CD8-positive, alpha-beta memory T cell (primary cell): ENCODE measurements at places on chromosomes 12 and 14.

DNA sequence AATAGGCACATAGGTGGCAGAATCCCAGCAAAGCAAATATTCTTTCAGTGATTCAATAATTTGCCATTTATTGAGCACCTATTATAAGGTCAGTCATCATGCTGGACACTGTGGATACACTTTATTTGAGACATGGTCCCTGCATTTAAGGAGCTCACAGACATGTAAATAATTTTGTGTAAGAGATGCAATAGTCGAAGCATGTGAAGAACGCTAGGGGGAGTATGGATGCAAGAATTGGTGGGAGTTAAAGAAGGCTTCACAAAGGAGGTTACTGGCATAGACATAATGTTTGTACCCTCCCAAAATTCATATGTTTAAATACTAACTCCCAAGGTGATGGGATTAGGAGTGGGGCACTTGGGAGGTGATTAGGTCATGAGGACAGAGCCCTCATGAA lies 260.6 kb upstream of the GARIN6 start:
- DNase-seq, result no peak

- no peak for DNase-seq
Measured at GRCh38 chr14:93319958-93320357, 12.9 kb downstream of the BTBD7 start.

GRCh38 chr12:101859664-101860607 lies 17.4 kb upstream of the DRAM1 start:
- no peak for DNase-seq

DNA sequence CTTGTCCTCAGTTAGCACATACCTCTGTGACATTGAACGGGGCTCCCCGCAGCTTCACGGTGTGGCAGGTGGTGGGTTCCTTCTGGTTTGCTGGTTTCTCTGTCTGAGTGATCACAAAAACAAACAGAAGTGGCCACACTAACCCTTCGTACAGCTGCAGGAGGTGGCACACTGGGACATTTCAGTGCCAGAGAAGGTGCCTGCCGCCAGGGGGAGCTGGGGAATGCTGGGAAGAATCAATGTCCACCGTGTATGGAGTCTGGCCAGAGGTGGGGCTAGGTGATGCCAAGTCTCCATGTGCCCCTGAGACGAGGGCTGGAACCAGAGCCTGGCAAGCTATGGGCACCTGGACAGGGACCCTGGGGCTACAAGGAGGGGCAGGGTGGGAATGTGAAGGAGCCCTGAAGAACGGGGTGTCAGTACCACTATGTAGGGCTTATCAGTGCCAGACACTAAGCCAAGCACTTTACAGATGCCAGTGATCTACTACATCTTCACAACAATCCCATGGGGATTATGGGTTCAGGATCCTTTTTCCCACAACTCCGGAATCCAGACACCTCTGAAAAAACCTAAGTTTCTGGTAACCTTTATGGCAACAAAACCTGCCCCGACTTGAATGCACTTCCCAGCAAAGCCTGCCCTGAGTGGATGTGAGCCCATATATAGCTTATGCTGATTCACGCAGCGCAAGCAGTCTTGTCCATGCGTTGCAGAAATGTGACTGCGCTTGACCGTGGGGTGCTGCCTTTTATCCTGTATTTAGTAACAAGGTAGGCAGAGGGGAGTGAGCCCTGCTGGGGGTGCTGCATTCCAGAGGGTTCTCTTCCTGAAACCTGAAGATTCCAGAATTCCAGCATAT lies 10.8 kb downstream of the RBM19 start:
- DNase-seq, result no peak

DNA sequence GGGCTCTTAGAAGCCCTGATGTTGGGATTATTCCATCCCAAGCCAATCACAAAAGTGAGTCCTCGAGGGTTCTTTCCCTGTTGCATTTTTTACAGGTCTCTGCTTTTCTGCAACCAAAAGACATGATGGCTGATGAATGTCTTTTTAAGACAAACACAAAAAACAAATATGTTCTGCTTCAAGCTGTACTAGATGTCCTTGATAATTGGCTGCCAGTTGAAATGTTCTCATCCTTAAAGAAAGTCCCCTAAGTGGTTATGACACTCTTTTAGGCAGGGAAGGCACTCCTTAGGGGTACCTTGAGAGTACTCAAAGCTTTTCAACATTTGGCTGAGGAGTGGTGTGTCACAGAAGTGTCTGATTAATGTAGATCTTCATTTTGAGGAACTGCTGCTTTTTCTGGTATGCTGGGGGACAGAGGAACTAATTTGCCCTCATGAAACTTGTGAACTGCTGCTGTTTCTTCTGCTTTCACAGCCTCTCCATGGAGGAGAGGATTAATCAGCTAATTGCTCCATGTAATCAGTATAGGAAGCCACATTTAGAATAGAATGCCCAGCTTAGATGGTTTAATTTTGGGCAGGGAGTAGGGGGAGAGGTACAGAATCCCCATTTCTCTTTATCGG lies 22.8 kb upstream of the IGF1 start:
- no peak for DNase-seq

GRCh38 chr14:61347826-61348443 lies 26.6 kb downstream of the PRKCH start:
- no peak for DNase-seq

DNA sequence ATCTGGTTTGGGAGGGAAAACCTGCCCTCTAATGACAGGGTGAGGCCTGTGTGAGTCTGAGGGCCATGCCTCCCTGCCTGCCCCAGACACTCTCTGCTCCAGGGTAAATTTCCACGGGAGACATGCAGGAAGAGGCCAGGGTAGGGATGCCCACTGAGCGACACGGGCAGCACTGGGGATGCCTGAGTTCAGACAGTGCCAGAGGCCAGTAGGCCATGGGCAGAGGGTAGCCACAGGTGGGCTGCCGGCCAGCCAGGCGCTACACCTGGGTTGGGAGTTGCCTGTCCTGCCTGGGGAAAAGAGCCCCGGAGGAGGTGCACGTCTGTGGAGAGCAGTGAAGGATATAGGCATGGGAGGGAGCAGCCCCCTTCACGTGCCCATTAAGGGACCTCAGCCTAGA lies 3.6 kb downstream of the SERPINA12 start:
- no peak for DNase-seq

DNA sequence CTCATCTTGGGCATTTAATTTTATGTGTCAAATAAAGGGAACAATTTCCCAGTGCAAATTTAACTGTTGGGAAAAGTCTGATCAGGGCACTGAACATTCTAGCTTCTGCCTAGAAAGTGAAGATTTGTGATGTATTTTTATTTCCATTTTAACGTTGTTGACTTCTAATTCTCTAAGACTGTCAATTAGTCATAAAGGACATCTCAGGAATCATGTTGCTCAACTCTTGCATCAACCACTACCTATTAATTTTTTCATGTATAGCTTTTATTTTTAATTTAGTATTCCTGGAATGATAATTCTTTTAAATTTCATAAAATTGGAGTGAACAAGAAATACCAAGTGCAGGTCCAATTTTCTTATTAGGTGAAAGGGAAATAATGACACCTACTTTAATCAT lies 87.9 kb upstream of the METAP2 start:
- no peak for DNase-seq

DNA sequence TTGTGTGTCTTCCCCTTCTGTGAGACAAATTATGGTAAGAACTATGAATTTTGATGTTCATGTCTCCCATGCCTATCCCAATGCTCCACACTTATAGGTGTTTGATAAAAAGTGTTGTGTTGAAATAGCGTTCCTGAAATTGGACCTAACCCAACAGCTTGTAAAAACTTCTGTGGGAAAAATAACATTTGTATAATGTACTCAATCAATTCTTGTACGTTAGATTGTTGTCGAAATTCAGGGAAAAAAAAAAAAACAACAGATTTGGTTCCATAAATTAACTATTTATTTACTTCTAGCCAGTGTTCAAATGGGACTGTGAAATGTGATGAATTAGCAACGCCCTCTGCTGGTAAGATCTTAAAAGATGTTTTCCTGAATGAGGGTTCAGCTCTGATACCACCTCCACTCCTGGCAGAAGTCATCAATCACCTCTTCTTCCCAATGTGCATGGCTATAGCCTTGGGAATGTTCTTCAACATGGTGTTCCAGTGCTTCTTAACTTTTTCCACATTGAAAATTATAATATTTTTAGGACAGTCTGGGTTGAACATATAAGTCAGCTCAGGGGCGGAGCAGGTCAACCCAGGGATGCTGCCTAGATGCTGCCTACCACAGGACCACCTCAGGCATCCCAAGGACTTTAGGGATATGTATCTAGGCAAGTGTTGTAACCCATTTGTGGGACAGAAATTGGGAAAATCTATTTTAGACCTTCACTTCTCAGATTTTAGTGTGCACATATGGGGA lies 170.6 kb downstream of the OTOGL start:
- no peak for DNase-seq
